ENCODE measurements at places on chromosomes 11 and 22.

DNA sequence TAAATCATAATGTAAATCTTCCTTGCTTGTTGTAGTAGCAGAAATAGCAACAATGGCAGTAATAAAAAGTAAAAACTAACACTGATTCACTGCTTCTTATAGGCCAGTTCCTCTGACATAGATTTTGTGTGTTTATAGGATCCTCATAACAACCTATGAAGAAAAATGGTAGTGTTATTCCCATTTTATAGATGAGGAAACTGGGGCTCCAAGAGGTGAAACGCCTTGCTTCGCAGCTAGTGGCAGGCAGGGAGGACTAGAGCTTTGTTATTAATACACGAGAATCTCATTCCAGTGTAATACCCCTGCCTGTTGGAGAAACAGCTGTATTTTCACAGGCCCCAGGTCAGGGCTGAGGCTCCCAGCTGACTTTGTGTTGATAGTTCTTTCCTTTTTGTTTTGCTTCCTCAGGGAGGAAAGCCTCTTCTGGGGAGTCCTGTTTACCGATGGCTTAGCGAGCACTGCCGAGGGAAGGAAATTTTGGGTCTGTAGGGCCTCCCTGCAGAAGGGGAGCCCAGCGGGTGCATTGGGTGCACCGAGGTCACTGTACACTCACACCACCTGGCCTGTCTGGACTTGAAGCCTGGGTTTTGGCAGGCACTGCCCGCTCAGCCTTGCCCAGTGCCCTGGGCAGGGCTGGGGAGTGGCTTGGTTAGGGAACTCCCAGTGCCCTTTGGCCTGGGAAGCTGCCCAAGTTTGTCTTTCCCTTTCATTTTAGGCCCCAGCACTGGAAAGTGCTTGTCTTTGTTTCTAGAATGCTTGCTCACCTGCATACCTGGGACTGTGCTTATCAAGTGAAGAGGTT, 13.5 kb downstream of the KIAA1671 start:
- H3K27me3 ChIP-seq, result no peaks in the 10 kb centered on the region
- no peak overlapping the region for H3K4me3 ChIP-seq
- no peak for DNase-seq

DNA sequence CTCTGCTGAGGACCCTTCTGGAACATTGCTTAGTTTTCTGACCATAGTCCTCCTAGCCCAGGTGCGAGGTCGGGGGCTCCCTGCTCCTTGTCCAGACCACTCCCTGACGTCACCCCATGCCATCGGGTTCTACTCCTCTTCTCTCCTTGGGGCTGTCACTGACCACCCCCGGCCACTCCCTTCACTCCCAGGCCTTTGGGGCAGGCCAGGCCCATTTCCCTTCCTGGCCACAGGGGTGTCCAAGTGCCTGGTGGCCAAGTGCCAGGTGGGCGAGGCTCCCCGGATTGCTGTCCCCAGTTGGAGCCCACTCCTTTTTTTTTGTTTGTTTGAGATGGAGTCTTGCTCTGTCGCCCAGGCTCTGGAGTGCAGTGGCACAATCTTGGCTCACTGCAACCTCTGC, 19.5 kb downstream of the MRGPRD start:
- H3K27ac ChIP-seq, result no peak overlapping the region
- H3K36me3 ChIP-seq, result no peaks in the 10 kb centered on the region
- DNase-seq, result no peak

DNA sequence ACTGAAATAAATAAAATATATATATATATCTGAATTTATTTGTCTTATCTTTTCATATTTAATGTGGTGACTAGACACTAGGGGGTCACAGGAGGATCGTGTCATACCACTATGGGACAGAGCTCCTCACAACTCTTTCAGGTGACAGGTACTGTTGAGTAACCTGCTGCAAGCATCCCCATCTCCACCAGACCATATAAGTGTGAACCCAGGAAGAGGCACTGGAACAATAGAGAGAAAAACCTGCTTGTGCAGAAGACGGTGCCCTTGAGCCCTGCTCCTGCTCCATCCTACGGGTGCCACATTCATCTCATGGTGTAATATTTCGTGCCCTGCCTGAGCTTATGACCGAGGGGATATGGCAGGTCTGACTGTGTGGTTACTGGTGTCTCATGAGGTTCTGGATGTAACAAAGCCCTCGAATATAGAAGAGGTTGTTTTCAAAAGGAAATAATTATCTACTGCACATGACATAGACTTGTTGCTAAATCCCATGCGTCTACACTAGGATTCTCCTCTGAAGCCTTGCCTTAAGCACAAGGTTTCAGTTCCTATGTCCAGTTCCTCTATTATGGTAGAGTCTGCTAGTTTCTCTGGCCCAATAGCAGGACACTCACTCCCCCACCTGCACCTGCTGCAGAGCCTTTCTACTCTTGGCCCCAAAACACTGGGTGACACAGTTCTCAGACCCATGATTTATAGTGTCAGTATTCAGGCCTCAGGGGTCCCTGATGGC, 70.4 kb downstream of the GGTLC2 start:
- no peak overlapping the region for H3K27ac ChIP-seq
- H3K4me3 ChIP-seq, result no peak overlapping the region
- no peaks in the 10 kb centered on the region for H3K27me3 ChIP-seq
- no peaks in the 10 kb centered on the region for H3K4me1 ChIP-seq
- H3K36me3 ChIP-seq, result no peaks in the 10 kb centered on the region
- peak; percentile 40 for DNase-seq

DNA sequence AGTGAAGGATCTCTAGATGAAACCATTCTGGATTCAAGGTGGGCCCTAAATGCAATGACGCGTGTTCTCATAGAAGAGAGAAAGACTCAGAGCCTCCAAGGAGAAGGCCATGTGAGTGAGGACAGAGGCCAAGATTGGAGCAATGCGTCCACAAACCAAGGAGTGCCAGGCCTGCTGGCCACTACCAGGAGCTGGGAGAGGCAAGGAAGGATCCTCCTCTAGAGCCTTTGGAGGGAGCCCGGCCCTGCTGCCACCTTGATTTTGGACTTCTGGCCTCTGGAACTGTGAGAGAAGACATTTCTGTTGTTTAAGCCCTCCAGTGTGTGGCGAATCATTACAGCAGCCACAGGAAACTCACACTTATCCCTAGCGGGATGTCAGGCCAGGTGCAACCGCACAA, 52.7 kb upstream of the SHANK2 start:
- peak; percentile 60 for DNase-seq
- H3K36me3 ChIP-seq, result no peaks in the 10 kb centered on the region
- no peak overlapping the region for H3K27ac ChIP-seq
- peaks cover 3% of the 10 kb centered on the region for H3K4me1 ChIP-seq
- no peak overlapping the region for H3K4me3 ChIP-seq
- H3K27me3 ChIP-seq, result no peaks in the 10 kb centered on the region

DNA sequence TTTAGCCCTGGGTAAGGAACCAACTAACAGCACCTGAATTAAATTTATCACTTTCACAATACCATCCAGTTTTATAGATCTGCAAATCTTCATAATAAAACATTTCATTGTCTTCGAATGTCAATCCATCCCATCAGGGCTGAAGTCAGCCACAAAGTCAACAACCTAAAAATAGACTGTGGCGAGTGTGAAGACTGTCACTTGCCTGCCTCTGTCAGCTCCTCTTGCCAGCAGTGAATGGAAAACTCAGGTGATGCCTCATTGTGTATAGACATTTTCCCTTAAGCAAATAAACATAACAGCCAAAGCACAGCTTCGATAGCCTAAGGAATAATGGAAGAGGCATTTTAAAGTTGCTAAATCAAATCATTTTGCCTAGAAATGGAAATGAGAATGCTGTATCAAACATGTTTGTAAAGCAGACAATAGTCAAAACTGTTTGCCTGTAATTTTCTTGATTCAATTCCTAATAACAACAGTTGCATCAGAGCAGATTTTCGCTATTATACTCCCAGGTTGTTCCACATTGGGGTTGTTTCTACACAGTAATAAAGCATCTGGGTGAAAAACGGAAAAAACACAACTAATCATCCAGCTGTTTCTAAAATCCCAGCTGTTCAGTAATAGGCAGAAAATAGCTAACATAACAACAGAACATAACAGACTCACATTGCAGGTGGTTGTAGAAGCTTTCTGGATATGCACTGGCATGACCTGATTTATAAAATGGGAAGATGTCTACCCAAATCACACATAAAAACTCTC, 15.7 kb downstream of the KCNA4 start:
- no peaks in the 10 kb centered on the region for H3K27me3 ChIP-seq
- no peak overlapping the region for H3K4me3 ChIP-seq
- H3K4me1 ChIP-seq, result no peaks in the 10 kb centered on the region

GRCh38 chr11:64482588-64482987, 108.4 kb upstream of the SLC22A12 start:
- H3K27me3 ChIP-seq, result no peaks in the 10 kb centered on the region
- H3K4me3 ChIP-seq, result no peak overlapping the region

GRCh38 chr11:727281-727701, 20.0 kb upstream of the TALDO1 start:
- peaks cover 39% of the 10 kb centered on the region for H3K4me1 ChIP-seq
- H3K27me3 ChIP-seq, result no peaks in the 10 kb centered on the region
- H3K4me3 ChIP-seq, result no peak overlapping the region
- peak overlapping the region; percentile 81 for H3K27ac ChIP-seq

DNA sequence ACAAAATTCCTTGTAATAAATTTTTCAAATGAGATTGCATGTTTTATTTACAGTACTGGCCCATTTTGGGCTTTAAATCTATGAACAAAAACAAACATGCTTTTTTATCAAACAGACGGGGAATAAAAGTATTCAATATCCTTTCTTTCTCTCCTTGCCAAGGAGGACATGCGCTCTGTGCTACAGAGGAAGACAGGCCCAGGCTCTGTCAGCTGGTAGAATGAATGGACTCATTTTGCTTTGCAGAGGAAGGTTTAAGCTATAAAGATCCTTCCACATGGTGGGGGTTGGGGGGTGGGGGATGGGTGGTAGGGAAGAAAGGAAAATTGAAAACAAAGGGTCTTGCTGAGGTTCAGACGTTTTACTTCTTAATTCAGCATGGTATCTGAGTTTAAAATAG, 575.6 kb downstream of the INSC start:
- no peaks in the 10 kb centered on the region for H3K4me1 ChIP-seq
- no peaks in the 10 kb centered on the region for H3K36me3 ChIP-seq

All from vagina (tissue), 2 donors.